Pulmonary artery endothelial cell (primary cell): ENCODE measurements at places on chromosomes 3 and 15. TPM values are rescaled to one million over a fixed set of nuclear protein-coding genes. Genes with fewer than 3 reads are reported as not detected.

DNA sequence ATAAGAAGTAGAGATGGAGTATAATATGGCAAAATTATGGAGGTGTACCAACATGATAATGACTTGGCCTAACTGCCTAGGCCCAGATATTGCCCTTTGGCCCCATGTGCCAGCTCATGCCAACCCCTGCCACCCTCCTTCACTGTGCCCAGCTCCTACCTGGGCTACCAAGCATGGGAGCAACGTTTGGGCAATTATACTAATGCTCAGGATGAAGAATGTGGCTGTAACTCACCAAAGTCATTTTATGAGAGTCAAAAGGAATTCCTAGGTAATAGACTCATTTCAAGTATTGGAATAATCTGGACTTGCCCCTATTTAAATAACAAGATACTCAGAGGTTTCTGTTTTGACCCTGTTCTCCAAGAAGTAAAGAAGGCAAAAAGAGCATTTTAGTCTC lies 240.2 kb upstream of the IL12A start:
- DNase-seq = no peak

DNA sequence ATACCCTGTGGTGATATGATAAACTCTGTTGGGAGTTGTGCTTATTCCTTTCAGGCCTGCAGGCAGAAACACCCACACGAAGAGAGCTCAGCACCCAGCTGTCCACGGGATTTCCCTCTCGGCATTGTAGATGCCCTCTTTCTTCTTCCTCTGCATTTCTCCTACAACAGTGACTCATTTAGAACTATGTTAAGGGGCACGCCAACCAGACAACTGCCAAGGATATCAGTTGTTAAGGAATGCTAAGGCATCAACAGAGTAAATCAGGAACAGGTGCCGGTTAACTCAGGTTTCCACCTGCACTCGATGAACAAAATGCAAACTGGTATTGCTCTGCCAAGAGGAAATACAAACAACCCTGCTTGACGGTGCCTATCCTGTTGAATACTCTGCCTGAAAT lies 270.0 kb upstream of the PEX5L start:
- DNase-seq = no peak

DNA sequence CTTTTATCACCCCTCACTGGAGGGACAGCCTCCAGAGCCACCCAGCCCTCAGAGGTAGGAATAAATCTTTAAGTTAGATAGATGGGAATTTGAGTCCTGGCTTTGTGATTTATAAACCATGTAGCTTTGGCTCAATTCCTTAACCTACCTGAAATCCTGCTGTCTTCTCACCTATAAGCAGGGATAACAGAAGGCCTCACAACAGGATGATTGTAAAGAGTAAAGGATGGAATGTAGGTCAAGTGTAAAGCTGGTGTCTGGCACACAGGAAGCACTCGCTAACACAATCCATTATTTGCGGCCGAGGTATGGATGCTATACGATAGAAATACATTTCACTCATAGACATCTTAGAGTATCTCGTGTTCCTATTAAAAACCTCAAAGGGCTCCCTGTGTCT lies 162.9 kb upstream of the LRTM1 start:
- no peak for DNase-seq

DNA sequence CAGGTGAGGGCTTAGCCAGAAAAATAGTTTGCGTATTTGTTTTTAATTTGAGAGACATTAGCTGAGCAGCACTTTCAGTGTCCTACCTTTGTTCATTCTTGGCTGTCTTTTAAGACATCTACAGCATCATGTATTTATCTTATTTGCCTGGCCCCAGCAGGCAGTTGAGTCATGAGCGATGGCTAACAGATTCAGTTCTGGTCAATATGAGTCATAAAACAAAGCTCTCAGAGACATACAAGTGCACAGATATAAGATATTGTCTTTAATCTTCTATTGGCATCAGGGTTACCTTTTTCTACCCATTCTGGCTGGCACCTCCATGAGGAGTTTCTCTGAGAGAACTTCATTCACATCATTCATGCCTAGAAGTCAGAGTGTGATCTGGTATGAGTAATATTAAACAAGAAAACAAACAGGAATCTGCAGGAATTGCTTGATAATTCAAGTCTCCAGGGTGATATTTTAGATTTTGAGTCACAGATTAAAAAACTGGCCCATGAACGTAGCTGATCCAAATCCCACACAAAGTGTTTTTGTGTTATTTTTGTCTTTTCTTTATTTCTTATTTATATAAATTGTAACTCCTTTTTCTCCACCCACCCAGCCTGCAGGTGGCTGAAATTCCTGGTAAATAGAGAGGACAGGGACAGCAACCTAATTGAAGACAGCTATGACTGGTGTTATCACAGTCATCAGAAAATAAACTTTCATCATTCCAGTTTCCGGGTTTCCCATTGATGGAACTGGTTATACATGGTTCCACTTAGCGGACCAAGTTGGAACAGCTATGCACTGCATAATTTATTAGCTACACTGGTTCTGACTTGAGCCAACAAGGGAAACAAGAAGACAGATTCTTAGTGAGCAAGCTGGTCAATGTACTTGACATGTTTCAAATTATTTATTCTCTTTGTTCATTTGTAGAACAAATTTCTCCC lies 47.3 kb downstream of the PLSCR2 start:
- DNase-seq = no peak

DNA sequence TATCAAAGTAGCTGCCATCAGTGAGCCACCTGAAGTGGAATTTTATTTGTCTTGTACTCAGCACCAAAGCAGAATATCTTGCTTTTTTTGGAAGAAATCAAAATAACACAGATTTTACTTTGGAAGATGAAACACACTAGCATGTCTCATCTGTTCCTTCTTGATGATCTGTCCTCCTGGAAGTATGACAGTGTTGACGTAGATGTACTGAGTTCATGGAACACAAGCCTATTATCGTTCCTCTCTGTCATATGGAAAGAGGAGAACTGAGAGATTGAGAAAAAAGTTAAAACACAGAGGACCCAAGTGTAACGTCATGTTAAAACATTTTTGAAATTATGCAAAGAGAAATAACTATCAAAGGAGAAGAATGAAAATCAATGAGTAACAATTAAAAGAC lies 340.2 kb downstream of the ROBO2 start:
- no peak for DNase-seq

GRCh38 chr15:31352911-31353811 lies 26.5 kb downstream of the KLF13 start:
- peak; percentile 44 for DNase-seq

DNA sequence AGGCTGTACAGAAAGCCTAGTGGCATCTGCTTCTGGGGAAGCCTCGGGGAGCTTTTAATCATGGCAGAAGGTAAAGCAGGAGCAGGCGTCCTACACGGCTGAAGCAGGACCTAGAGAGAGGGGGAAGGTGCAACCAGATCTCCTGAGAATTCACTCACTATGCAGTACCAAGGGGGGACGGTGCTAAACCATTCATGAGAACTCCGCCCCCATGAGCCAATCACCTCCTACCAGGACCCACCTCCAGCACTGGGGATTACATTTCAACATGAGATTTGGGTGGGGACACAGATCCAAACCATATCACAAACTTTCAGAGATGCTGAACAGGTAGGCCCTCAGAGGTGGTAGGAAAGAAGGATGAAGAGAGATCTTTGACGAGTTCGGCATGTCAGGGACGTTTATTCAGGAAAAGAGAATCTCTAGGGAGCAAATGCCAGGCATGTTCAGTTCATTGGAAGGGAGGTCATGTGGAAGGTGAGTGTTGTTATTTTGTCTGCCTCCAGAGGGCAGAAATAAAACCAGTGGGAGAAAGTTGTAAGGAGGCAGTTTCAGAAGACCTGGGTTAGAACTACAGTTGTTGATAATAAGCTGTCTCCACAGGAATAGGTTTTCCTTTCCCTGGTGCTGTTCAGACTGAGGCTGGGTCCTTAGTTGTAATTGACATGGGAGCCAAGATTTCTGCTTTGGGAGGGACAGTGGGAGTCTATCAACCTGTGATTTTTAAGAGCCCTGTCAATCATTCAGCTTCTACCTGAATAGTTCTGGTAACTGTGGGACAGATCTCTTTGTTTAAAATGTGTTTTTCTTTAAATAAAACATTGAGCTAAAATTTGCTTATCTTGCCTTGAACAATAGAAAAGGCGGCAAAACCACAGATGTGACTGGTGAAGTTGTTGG lies 4.3 kb upstream of the FNDC3B start:
- DNase-seq = no peak

DNA sequence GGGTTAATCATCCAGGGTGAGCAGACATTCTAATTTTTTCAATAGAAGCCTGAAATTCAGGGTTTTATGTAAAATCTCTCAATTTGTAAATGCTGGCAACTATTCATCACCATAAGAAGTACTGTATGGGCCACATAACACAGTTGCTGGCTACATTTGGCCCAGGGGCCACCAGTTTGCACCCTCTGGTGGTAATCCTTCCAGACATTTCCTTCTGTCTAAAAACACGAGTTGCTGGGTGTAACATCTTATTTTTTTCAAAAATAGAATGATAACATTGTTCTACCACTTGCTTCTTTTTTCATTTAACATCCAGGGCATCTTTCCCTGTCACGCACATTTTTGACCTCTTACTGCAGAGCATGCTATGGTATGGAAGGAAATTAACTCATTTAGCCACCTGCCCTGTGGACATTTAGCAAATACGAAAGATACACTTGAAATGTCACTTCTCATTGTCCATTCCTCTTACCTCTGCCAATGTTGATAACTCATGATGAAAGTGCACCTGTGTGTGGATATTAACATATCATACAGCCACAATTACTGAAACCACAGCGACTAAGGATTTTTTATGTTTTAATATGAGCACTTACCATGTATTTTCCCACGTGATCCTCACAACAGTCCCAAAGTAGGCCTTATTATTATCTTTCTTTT lies 117.5 kb upstream of the ARHGEF3 start:
- DNase-seq = no peak

DNA sequence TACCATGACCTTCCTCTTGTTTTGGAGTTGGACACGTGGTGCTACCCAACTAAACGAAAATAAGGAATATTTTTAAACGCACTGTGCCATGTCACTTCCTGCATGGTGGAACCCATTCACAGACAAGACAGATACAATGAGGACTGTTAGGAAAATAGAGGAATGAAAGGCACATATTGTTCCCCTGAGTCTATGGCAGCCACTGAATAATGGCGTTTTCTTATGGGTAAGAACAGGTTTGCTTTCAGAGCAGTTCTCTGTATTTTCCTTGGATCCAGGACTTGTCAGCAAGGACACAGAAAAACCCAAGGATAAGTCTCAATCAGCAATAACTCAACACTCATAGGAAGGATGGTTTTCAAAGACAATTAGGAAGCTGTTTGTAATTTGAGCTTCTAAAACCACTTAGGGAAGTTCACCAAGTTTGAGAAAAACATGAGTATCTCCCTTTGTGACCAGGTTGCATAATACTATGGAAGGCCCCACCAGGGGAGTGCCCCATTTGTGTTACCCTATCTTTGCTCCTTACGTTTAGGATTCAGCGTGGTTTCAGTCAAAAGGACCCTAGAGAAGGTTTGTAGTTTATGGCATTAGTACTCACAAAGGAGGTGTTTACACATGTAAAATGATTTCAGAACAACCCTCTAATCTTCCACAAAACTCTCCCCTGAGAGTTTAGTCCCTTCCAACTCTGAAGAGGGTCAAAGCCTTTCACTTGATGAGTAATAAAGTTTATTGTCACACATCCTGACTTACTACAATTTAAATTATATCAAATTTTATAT lies 487.2 kb upstream of the ATP11B start:
- no peak for DNase-seq

DNA sequence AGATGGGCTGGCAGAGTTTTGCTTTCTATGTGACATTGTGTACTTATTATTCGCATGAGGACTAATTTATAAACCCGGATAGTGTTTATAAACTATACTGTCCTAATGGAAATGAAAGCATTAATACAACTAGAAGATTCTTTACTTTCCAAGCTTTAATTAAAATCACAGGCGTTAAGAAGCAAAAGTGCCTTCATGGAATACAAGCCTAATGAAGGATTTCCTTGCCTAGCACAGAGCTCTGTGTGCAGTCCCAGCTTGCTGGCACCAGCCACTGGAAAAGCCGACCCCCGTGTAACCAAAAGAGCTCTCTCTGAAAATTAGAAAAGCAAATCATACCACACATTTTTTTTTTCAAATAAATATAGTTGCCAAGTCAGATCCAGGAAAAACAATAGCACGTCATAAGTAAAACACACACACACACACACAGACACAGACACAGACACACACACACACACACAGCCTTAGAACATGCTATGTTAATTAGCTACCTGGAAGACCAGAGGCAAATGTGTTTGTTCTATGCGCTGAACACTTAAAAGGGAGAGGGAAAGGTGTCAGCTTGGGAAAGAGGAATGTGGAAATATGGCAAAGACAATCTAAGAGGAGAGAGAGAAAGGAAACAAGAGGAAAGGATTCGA lies 1084.2 kb downstream of the TUSC7 start:
- DNase-seq = no peak

DNA sequence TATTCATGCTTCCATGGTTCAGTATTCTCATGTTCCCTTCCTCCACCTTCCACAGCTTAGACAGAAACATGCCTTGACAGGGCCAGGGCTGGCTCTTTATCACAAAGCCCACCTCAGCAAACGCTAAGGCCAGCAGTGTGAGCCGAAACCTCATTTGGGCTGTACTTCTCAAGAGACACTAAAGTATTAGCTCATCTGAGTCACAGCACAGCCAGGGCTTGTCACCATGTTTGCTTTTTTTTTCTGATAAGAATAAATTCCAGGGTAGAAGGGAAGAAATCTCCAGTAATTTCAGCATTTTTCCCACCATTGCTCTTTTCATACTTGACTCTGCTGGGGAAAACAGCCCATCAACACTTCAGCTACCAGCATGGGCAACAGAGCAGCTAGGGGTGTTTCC lies 95.4 kb downstream of the MYLK start:
- DNase-seq = no peak

GRCh38 chr15:76038512-76038911 lies 21.3 kb upstream of the TMEM266 start:
- no peak for DNase-seq

DNA sequence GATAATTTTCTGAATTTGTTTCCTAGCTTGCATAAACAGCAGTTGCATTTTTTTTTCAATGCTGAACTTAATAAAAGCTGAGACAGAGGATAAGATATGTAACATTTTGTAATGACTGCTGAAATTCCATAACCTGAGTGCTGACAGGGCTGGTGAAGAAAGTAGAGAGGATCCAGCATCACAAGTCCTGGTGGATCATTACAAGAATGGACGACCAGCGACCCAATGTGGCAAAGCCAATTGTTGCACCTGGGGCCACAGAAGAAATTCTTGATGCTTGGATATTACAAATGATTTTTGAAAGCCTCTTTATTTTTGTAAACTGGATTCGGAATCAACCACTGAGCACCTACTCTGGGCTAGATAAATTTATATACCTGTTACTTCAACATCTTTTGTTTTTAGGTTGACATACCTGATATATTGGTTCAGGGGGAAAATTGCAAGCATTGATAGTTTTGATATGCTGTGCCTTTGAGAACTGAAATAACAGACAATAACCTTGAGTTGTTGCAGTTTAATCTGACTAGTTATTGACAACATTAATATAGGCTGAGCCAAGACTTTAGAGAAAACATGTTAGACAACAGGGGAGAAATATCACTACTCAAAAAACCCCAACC lies 3.9 kb upstream of the ACTL6A start:
- DNase-seq = peak; percentile 52

GRCh38 chr3:94406595-94406994 lies 343.7 kb downstream of the NSUN3 start:
- no peak for DNase-seq

GRCh38 chr3:115512565-115513415 lies 110.5 kb upstream of the GAP43 start:
- no peak for DNase-seq

GRCh38 chr3:169404520-169404890 lies 259.0 kb downstream of the MECOM start:
- DNase-seq = no peak

Gene C3orf49
- total RNA-seq = not detected in 2 replicates

Gene KLHL40
- total RNA-seq = not detected in 2 replicates

Gene CD80
- not detected in 2 replicates for total RNA-seq

Gene SERINC4
- not detected in 2 replicates for total RNA-seq

Gene SCG3
- total RNA-seq = not detected in 2 replicates

Gene ISL2
- 0.26 and 0.46 TPM in 2 replicates for total RNA-seq
